ENCODE measurements at places on chromosomes 7 and 10. TPM values are rescaled to one million over a fixed set of nuclear protein-coding genes. Genes with fewer than 3 reads are reported as not detected.

DNA sequence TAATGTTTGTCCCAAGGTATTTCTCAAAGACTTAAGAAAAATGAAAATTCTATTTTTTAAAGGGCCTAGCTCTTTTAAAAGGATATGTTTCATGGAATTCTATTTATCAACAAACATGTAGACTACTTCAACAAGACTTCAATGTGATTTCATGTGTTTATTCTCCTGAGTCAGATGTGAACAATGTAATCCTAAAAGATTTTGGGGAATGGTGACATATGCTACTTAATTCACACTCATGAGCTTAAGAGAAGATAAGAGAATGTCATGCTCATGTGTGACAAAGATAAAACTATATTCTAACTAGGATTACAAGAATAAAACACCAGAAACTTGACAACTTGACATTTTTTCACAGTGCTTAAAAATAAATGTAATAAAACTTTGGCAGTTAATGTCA is 127.5 kb downstream of the TES start:
- no peaks in the 10 kb centered on the region for H3K36me3 ChIP-seq
- no peak for DNase-seq
- no peak overlapping the region for H3K4me3 ChIP-seq
- H3K27me3 ChIP-seq, result no peaks in the 10 kb centered on the region

- no peaks in the 10 kb centered on the region for H3K4me1 ChIP-seq
- DNase-seq, result no peak
These were observed 314.3 kb downstream of the HPSE2 start for GRCh38 chr10:98921316-98921715.

- H3K4me1 ChIP-seq, result peaks cover 5% of the 10 kb centered on the region
- no peaks in the 10 kb centered on the region for H3K36me3 ChIP-seq
- no peak overlapping the region for H3K27ac ChIP-seq
- no peaks in the 10 kb centered on the region for H3K27me3 ChIP-seq
- DNase-seq, result no peak
- H3K4me3 ChIP-seq, result no peak overlapping the region
These were observed 27.4 kb upstream of the FXYD4 start for GRCh38 chr10:43344051-43344450.

GRCh38 chr10:104103956-104104355 is 18.0 kb upstream of the SFR1 start:
- H3K27me3 ChIP-seq, result no peaks in the 10 kb centered on the region
- no peak overlapping the region for H3K4me3 ChIP-seq
- no peaks in the 10 kb centered on the region for H3K36me3 ChIP-seq
- DNase-seq, result no peak

GPRIN2 gene
- total RNA-seq, result 15.8 TPM

NCAPG2 gene
- 0.66 TPM for total RNA-seq

IDI2 gene
- not detected for total RNA-seq
